Renal cortical epithelial cell (primary cell): ENCODE measurements at places on chromosomes 7 and 10. TPM values are rescaled to one million over a fixed set of nuclear protein-coding genes. Genes with fewer than 3 reads are reported as not detected.

GRCh38 chr7:73541722-73542121 lies 15.8 kb downstream of the BCL7B start:
- no peak for DNase-seq

GRCh38 chr7:130940326-130940725 lies 206.3 kb upstream of the KLF14 start:
- no peak for DNase-seq

DNA sequence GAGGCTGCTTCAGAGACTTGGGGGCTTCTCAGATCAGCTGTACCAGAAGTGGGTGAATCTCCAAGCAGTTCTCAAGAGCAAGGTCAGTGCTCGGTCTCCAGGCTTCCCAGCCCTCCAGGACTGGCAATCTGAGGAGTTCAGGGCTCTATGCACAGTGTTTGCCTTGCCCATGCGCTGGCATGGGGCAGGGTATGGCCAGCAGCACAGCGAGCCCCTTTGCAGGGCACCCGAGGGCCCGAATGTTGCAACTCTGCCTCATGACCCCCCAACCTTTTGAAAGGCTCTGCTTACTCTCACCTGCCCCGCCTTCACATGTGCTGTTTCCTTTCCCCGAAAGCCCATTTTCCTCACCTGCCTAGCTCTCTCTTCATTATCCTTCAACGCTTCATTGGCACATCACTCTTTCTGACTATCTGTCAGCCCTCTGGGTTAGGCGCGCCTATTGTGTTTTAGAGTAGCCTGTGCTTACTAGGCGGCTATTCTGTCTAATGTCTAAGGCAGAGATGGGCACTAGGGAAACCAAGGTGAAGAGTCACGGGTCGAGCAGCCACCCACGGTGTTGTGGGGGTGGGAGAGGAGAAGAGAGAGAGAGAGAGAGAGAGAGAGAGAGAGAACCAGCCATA lies 83.6 kb downstream of the WDFY4 start:
- no peak for DNase-seq

- no peak for DNase-seq
These were observed 338.8 kb downstream of the DPP6 start for GRCh38 chr7:154390961-154391360.

GRCh38 chr10:48742891-48743860 lies 58.5 kb downstream of the WDFY4 start:
- DNase-seq, result no peak

GRCh38 chr10:35827783-35828182 lies 185.7 kb upstream of the FZD8 start:
- no peak for DNase-seq

- DNase-seq, result no peak
These were observed 247.0 kb upstream of the MKI67 start for GRCh38 chr10:128373071-128373749.

- peak; percentile 29 for DNase-seq
These were observed 16.1 kb downstream of the R3HCC1L start for GRCh38 chr10:98150544-98150943.

DNA sequence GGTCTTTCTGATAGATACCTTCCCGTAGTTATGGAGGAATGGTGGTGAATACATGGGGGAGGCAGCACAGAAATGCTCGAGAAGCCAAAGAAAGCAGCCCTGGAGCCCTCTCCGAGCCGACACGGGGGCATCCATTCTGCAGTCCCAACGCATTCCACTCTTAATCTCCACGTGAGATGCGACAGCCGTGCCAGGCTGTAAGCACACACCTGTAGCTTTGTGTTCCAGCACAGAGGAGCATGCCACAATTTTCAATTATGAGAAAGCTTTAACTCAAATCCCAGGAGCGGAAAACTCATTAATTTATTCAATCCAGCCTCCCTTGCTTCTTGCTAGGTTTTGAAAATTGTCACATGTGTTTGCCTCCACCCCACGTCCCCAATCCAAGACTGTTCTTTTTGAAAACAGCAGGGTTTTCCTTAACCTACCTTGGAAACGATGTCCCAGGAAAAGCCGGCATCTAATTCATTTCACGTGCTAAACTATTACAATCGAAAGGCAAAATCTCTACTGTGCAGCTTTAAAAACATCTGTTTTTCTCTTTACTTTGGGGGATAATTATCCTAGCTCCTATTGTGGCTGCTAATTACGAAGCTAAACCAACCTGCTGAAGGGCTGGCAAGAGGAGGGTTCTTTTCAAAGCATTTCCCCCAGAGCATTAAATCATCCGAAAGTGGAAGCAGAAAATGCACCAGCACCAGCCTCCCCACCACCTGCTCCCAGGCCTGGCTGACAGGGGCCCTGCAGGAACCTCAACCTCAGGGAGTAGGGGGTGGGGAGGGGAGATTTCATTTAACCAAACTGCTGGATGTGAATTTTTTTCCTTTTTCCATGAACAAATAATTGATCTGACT lies 56.0 kb upstream of the CHST15 start:
- DNase-seq, result no peak

DNA sequence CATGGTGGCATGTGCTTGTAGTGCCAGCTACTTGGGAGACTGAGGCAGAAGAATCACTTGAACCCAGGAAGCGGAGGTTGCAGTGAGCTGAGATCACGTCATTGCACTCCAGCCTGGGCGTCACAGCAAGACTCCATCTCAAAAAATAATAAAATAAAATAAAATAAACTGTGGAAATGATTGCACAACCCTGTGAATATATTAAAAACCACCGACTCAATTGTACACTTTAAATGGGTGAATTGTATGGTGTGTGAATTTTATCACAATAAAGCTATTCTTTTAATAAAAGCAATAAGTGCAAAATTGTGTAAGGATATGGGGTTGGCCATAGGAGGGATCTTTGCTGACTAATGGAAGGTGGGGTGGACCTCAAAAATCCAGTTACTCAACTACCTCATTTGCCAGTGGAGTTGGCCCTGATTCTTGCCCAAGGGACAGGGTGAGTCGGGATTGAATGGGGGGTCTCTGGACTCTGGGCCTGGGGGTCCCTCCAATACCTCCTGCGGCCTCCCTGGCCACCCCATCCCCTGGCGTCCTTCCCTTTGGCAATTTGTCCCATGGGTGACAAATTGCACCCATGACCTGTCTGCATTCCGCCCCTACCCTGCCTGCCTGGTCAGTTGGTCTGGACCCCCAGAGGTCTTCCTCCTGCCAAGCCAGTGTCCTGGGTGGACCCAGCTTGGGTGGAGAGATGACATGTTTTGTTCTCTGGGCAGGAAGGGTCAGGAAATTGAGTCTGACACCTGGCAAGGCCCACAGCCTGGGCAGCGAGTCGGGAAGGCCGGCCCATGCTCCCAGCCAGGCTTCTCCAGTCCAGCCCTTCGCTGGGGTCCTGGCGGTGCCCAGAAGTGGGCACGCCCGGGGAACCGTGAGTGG lies 61.7 kb upstream of the ELN start:
- DNase-seq, result no peak

DNA sequence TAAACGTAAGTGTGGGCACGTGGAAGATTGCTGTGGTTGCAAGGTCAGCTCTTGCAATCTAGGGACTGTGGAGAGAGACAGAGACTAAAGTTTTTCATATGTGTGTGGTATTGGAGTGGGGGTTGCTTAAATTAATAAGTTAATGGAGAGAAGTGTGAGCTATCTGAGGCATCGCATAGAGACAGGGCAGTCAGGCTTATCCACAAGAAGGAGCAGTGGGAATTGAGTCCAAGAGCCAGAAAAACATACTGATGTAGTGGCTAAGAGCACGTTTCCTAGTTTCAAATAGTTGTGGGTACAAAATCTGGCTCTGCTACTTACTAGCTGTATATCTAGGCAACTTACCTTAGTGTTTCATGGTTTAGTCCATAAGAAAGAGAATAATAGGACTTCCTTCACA lies 65.8 kb downstream of the SORCS3 start:
- DNase-seq, result peak; percentile 88

- DNase-seq, result peak; percentile 47
These were observed 6.8 kb downstream of the PON2 start for GRCh38 chr7:95427914-95428516.

- no peak for DNase-seq
These were observed 164.8 kb upstream of the CDK1 start for GRCh38 chr10:60613434-60613833.

The DENND2A gene
- total RNA-seq, result 13.5 and 67.9 TPM in 2 replicates

The THAP5 gene
- total RNA-seq, result 20.3 and 21.7 TPM in 2 replicates

The RBM20 gene
- total RNA-seq, result 0.10 TPM in 1 of 2 replicates, not detected in the other

The SSC4D gene
- total RNA-seq, result 7.1 and 34.5 TPM in 2 replicates

The NME8 gene
- total RNA-seq, result not detected in 2 replicates

The SMKR1 gene
- total RNA-seq, result 0.65 and 1.0 TPM in 2 replicates

The ADAM22 gene
- 1.2 and 1.6 TPM in 2 replicates for total RNA-seq

The FAM13C gene
- total RNA-seq, result 0.20 TPM in 1 of 2 replicates, not detected in the other

The INSIG1 gene
- 33.7 and 734 TPM in 2 replicates for total RNA-seq
